Amniotic stem cell (primary cell): ENCODE measurements at places on chromosomes 6 and 20.

GRCh38 chr6:27370391-27370790 is 18.2 kb upstream of the ZNF391 start:
- DNase-seq: no peak

DNA sequence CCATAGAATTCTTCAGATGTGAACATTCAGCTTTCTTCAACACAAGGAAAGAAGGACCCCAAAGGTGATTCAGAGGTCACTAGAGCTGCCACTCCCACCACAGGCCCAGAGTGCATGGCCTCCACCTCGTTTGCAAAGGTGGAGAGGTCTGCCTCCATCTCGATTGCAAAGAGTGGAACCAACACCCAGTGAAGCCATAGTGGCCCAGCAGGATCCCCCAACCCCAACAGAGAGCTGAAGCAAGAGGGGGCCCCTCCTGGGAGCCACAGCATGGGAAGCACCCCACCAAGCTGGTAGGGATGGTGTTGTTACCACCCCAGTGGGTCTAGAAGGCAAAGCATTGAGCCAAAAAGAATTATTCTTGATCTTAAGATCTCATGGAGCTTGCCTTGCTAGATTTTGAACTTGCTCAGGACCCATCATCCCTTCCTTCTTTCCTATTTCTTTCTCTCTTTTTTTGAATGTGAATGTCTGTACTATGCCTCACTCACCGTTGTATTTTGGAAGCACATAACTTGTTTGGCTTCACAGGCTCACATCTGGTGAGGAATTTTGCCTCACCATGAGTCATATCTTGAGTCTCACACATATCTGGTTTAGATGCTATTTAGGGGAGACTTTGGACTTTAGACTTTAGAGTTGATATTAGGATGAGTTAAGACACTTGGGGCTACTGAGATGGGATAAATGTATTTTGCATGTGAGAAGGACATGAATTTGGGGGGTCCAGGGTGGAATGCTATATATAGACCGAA is 119.2 kb downstream of the ANKRD60 start:
- DNase-seq: no peak

GRCh38 chr6:139394027-139394649 is 19.7 kb upstream of the CITED2 start:
- DNase-seq: no peak

DNA sequence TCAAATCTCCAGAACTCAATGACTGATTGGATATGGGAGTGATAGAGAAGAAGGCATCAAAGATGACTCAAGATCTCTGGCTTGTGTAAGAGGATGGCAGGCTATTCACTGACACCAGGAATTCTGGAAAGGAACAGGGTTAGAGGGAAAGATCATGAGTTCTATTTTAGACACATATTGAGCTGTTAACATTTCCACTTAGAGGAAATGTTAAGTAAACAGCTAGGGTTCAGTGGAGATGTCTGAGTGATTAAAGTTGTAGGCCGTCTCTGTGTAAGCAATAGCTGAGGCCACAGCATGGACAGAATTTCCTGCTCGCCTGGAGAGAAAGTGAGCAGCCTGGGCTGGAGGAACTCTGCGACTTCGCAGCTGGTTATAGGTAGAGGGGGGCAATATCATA is 21.0 kb downstream of the ZC3H12D start:
- no peak for DNase-seq

DNA sequence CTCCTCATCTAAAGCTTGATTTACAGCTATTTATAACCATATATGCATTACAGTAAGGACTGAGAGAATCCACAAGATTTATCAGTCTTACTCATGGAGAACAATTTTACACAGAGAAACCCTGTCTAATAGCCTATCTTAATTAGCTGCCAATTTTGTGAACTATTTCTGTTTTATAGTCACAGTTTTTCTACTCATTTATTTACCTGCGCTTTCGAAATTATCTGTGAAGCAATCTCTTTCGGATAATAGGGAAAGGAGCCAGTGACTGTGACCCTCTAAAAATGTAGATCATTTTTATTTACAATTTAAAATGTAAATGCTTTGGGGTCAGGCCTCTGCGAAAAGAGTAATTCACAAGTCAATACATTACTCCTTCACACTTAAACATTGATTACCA is 98.1 kb downstream of the TSHZ2 start:
- DNase-seq: no peak

DNA sequence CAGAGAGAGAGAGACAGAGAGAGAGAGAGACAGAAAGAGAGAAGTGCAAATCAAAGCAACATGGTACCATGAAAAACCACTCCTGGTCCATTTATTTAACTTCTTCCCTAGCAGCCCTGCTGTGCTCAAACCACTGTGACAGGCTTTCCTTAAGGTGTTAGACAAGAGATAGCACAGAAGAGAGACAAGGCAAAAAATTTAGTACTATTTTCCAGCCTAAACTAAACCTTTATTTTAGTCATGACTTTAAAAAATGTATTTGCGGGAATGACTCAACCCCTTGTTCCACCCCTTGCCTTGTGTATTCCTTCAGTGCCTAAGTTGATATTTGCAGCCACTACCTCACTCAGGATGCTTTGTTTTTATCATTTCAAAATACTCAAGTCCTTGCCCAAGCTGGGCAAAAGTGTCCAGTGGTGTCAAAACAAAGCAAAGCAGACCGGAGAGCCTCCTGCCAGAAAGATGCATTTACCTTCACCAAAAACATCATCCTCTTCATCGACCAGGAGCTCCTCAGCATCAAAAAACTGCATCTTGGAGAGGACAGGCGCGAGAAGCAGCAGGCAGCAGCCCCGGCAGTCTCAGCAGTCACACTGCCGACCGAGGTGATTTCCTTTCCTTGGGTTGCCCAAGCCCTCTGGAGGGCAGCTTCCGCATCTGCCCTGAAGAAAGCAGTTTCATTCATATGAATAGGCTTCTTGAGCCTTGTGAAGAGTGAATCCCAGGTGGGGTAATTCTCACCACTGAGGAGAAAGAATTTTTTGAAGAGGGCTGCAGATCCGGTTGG is at the start of gene RIPOR2:
TSS of gene RIPOR2 (minus strand) at position 595 of the 787 bp plus-strand sequence. CDS start at position 533, 62 bp downstream.
- DNase-seq: no peak

DNA sequence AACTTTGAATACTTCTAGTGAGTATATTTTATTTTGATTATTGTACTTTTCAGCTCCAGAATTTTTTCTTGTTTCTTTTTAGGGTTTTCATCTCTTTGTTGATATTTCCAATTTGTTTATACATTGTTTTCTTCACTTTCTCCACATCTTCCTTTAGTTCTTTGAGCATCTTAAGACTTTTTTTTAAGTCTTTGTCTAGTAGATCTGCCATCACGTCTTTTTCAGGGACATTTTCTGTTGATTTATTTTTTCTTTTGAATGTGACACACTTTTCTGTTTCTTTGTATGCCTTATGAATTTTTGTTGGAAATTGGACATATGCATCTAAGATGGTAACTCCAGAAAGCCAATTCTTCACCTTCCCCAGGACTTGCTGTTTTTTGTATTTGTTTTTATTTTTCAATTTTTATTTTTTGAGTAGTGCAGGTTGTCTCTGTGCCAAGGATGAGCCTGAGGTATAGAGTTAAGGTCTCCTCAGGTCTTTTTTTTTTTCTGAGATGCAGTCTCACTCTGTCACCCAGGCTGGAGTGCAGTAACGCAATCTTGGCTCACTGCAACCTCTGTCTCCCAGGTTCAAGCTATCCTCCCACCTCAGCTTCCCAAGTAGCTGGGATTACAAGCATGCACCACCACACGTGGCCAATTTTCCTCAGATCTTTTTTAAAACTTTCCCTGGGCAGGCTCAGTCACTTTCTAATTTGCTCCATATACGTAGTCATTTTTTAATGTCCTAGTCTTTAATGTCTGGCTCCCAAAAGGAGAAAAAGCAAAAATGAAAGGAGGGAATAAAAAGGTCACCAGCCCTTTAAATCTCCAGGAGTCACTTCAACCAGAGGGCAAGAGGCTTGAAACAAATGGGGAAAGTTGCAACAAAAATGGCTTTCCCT is 6.7 kb upstream of the CMTR1 start:
- no peak for DNase-seq

DNA sequence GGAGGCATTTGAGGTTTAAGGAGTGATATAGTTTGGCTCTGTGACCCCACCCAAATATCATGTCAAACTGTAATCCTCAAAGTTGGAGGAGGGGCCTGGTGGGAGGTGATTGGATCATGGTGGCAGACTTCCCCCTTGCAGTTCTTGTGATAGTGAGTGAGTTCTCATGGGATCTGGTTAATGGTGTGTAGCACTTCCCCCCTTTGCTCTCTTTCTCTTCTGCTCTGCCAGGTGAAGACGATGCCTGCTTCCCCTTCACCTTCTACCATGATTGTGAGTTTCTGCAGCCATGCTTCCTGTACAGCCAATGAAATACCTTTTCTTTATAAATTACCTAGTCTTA is 1.7 kb upstream of the HDDC2 start:
- no peak for DNase-seq

GRCh38 chr6:118298476-118299427 is 249.3 kb upstream of the PLN start:
- no peak for DNase-seq

GRCh38 chr6:52582446-52582845 is 5.6 kb upstream of the TRAM2 start:
- no peak for DNase-seq

- DNase-seq: no peak
Measured at GRCh38 chr20:23187751-23188150, 101.6 kb upstream of the CD93 start.

GRCh38 chr6:93036835-93037234 is 382.5 kb downstream of the EPHA7 start:
- DNase-seq: no peak

- DNase-seq: no peak
Measured at GRCh38 chr6:61909486-61909885, 376.5 kb downstream of the KHDRBS2 start.

GRCh38 chr20:3318226-3318884 is 79.4 kb upstream of the SLC4A11 start:
- no peak for DNase-seq

DNA sequence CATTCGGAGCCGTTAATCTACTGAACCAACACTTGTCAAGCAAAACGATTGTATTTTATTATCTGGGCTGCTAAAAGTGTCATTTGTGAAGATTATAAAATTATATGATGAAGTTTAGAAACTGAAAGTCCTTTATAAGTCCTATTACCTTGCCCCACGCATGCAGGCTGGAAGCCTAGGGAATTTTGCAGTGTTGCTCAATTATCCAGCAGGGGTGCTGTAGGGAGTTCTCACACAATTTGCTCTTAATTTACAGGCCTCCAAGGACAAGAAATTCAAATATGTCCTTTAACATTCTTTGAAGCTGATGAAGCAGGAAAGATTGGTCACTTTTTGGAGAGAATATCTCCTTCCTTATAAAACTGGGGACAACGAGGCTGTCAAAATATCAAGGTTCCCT is 368.9 kb downstream of the LMBRD1 start:
- no peak for DNase-seq

- DNase-seq: no peak
Measured at GRCh38 chr20:6074145-6074561, 20.3 kb upstream of the LRRN4 start.

- no peak for DNase-seq
Measured at GRCh38 chr6:49038294-49038822, 424.7 kb downstream of the MMUT start.

DNA sequence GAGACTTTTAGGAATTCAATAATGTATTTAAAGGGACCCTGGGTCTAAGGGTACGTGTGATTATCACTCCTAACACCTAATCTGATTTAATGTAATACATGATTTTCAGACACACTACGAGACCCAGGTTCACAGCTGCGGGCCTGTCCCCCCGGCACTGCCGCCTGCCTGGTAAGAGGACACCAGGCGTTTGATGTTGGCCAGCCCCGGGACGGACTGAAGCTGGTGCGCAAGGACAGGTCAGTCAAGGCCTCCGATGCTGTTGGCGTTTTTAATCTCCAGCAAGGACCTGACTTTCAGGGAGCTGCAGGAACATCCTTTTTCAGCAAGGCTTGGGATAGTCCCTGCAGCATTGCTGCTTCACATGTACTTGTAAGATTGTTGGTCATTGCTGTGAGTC is 58.2 kb downstream of the IGF2R start:
- no peak for DNase-seq

DNA sequence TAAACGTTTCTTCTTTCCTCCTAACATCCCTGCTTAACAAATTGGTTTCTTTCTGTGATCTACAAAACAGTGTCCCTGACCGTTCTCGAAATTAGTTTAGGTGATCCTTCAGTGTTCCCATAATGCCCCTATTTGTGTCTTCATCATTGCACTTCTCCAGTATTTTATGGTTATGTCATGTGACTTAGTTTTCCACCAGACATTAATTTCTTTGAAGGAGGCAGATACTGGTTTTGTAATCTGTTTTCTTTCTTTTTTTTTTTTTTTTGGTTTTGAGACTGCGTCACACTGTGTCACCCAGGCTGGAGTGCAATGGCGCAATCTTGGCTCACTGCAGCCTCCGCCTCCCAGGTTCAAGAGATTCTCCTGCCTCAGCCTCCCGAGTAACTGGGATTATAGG is 49.2 kb downstream of the FAM217A start:
- no peak for DNase-seq

DNA sequence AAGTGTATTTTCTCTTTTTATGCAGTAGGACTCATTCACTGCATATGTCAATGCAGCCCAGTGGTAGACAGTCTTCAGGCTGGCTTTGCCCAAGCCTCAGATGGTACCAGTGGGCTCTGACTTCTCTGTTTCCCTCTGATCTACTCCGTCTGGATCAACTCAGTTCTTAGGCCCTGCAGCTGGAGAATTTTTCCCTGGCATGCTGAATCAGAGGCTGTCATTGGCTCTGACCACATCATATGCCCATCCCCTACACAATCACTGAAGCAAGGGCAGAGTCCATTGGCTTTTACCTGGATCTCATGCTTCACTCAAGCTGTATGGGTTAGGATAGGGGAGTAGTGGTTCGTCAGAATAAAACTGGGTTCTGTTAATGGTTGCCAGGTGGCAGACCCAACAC is 57.8 kb downstream of the KIZ start:
- no peak for DNase-seq
